K562 (cell line): ENCODE measurements at places on chromosomes 7 and 10. TPM values are rescaled to one million over a fixed set of nuclear protein-coding genes. Genes with fewer than 3 reads are reported as not detected.

Gene RNF148
- not detected in 2 replicates for total RNA-seq

Gene AKR1C8
- total RNA-seq = 0.24 TPM in 1 of 2 replicates, not detected in the other

Gene IL6
- total RNA-seq = 0.94 and 1.5 TPM in 2 replicates

Gene FFAR4
- total RNA-seq = not detected in 2 replicates

Gene CLIP2
- total RNA-seq = 4.3 and 5.4 TPM in 2 replicates

Gene ZFYVE27
- total RNA-seq = 21.4 and 24.0 TPM in 2 replicates

Gene TMEM270
- not detected in 2 replicates for total RNA-seq

Gene VAX1
- not detected in 2 replicates for total RNA-seq

Gene TRPV5
- total RNA-seq = not detected in 2 replicates

Gene DEPP1
- total RNA-seq = 0.34 and 0.40 TPM in 2 replicates

GRCh38 chr10:10662716-10663408 lies 354.8 kb upstream of the CELF2 start:
- DNase-seq = no peak

GRCh38 chr10:110274647-110275046 lies 30.1 kb downstream of the SMNDC1 start:
- no peak for DNase-seq

- no peak for DNase-seq
These were observed 42.3 kb downstream of the ARID5B start for GRCh38 chr10:61943674-61944378.

DNA sequence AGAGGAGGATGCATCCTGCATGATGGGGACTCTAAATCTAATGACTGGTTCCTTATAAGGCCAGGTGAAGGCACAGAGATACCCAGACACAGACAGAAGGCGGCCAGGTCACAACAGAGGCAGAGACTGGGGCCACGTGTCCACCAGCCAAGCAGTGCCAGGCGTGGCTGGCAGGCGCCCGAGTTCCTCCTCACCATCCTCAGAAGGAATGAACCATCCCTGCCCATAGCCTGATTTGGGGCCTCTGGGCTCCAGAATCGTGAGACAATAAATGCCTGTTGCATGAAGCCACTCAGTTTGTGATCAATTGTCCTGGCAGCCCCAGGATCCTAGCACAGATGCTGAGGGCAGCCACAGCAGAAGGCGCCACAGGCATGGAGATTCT lies 69.0 kb upstream of the TNRC18 start:
- DNase-seq = no peak

GRCh38 chr10:124058346-124059003 lies 34.9 kb downstream of the CHST15 start:
- no peak for DNase-seq

DNA sequence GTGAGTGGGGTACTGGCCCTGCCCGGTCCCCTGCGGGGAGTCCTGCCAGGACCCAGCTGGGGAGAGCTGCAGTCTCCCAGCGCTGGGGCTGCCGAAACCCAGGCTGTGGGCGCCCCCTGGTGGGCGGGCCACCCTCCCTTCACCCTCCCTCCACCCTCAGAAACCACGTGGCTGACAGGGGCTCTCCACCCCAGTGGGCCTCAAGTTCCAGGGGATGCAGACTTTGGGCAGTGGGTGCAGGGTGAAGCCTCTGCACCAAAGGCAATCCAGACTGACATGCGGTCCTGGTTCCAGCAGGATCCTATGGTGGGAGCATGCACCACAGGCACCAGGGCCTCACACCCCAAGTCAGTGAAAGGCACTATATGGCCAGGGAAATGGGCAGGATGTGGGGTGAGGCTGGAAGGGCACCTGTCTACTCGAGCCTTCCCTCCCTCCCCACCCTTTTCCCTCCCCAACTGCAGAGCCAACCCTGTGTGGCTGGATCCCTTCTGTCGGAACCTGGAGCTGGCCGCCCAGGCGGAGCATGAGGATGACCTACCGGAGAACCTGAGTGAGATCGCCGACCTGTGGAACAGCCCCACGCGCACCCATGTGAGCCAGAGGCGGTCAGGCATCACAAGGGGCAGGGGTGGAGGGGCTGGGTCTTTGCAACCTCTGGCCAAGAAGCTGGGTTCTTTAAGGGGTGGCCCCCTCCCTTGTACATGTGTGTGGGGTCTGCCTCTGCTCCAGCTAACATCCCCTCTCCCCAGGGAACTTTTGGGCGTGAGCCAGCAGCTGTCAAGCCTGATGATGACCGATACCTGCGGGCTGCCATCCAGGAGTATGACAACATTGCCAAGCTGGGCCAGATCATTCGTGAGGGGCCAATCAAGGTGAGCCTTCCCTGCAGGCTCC lies 38.8 kb downstream of the PSAP start:
- peak; percentile 92 for DNase-seq

DNA sequence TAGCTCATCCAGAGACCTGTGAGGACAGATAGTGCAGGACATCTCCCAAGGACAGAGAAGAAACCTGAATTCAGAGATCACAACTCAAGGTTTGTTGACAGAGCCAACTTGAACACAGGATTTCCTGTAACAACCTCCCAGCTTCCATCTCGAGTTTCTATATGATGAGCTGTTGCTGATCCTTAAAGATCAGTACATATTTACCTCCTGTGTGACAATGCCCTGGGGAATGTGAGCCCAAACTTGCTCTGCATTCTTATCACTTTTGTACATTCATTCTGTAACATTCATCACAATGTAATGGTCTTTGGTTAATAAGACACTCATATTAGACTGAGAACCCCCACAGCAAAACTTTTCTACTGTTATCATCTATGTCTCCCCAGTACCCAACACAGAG lies 468.6 kb downstream of the XPNPEP1 start:
- DNase-seq = no peak

DNA sequence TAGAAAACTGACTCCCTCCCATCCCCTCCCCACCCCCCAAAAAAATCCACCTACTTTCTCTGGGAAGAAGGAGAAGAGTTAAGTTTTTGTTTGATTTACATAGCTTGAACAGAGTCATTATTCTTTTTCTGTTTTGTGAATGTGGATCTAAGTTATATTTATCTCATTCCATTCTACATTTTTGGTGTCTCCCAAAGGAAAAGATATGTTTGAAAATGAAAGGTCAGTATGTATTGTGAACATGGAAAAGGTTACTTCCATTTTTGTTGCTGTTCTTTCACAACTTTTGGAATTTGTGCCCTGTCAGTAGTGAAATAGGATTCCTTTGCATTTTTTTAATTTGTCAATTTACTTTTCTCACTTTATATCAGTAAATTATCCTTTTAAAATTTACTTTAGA lies 547.9 kb downstream of the SUGCT start:
- no peak for DNase-seq

DNA sequence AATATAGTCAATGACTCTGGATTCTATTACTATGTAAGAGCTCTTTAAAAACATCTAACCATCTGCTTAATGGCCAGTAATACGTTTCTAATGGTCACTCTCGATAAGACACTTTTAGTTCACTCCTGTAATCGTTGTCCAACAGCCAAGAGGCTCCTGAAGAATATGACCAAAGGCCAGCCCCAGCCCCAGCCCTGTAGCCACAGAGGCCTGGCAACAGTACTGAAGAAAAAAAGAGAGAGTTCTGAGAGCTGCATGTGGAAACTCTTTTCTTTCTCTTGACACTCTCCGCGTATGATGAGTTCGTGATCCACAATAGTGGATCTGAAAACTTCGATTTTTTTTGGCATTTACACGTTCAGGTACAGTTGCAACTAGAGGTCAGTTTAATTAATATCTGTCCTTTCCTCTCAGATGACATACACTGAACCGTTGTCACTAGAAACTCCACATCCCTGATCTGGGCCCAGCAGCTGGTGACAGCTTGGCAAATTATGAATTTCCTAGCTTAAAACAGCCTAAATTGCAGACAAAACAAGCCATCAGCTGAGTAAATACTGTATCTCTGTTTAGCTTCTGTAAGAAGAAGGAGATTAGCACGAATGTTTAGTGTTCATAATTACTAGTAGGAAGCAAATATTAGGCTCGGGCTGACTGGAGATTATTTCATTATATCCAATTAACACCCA lies 456.7 kb downstream of the LRMDA start:
- DNase-seq = no peak

DNA sequence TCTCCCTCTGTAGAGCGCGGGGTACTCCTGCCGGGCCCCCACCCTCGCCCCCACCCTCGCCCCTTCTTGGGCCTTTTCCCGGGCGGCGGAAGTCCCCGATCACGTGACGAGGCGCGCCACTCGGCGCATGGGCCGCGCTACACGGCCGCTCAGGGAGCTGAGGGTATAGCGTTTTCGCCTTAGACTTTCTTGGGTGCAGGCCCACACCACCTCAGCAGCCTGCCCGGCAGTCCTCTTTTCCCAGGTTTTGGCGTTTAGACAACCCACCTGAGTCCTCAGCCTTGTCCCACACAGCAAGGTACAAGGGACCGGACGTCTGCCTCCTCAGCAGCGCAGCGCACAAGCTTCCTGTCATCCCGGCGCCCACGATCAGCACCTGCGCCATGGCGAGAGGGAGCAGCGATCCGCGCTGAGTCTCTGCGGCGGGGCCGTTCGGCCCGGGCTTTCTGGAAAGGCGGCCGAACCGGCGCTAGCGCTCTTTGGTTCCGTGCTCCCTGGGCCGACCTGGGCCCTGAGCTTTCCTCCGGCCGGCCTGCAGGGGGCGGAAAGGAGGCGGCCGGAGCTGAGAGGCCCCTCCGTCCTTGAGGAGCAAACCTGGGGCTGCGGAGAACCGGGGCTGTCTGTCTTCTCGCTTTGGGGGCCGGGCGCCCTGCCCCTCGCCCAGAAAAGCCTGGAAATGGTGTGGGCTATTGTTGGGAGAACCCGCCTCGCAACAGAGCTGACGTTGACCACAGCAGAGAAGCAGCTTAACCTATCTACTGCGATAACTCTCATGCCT lies at the start of gene RNLS:
TSS of gene RNLS (minus strand) at position 513 of the 778 bp plus-strand sequence.
- peak; percentile 13 for DNase-seq

GRCh38 chr10:112753961-112754411 lies 196.1 kb upstream of the TCF7L2 start:
- no peak for DNase-seq

GRCh38 chr7:117874191-117874700 lies 1.0 kb upstream of the CTTNBP2 start:
- no peak for DNase-seq

DNA sequence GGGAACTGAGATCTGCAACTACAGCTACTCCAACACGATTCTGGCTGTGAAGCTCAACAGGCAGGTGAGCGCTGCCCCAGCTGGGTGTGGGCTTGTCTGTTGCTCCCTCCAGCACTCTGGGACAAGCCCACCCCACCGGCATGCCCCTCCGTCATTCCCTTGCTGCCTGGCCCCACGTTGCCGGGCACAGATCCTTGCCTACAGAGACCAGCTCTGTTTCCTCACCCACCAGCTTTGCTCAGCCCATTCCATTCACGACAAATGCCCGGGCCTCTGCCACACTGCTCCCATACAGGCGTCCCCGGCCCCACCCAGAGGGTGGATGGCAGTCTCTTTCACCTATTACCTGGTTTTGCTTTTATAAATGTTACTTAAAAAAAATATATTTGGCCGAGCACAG lies 24.6 kb downstream of the WIPI2 start:
- DNase-seq = no peak

DNA sequence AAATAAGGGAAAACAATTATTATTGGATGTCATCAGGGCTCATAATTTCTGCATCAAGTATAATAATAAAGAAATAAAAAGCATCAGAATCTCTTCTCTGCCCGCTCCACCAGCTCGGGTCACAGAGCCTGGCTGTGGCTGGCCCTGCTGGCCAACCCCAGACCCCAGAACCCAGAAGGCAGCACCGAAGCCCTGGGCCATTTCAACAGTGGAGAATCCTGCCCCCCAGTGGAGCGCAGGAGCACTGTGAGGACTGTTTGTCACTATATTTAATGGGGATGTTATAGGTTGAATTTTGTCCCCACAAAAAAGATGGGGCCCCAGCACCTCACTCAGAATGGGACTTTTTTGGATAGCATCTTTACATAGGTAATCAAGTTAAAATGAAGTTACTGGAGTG lies 27.3 kb downstream of the DENND11 start:
- DNase-seq = peak; percentile 50

GRCh38 chr7:31785101-31785500 lies 98.1 kb downstream of the PPP1R17 start:
- no peak for DNase-seq

- DNase-seq = no peak
These were observed 63.4 kb upstream of the PLA2G12B start for GRCh38 chr10:73017955-73018480.

GRCh38 chr10:44853148-44853734 lies 57.9 kb upstream of the TMEM72 start:
- no peak for DNase-seq

DNA sequence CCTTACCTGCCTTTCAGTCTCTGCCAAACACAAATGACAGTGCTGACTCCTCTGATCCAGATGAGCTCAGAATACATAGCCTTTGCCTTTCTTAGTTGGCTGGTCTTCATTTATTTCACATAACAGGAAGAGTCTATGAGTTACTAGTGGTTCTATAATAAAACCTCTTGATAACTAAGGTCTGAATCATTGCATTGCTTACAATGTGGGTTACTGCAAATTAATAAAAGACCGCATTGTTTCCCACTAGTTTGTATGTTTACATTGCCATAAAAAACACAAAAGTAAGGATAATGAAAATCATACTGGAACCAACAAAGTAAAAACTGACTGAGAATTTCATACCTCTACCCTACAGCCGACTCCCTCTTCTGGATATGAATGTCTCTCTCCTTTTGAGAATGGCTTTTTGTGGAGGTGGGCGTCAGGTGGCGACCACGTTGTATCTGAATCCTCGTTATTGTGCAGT lies 62.0 kb upstream of the AKR1E2 start:
- DNase-seq = no peak

GRCh38 chr7:30642789-30643188 lies 39.5 kb downstream of the CRHR2 start:
- DNase-seq = no peak

GRCh38 chr7:46131916-46132795 lies 211.1 kb upstream of the IGFBP3 start:
- no peak for DNase-seq

GRCh38 chr10:93422118-93422517 lies 60.0 kb downstream of the MYOF start:
- DNase-seq = no peak
